ENCODE measurements at places on chromosomes 13 and 19.

DNA sequence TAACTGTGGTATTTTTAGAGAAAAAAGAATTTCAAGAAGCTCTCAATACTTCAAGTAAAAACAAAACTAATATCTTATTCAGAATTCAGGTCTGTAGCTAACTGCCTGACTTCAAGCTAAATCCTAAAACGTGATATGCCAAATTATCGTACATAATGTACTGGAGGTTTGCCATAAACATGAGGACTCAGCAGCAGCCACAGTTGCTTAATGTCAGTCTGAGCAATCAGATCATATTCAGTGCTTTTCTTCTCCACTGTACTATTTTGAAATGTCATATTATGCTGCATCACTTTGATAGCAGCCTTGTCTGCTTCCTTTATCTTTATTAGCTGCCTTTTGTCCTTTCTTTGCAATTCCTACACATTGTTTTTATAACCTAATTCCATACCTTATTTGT is 265.1 kb upstream of the EDNRB start:
- DNase-seq, result no peak

GRCh38 chr13:93535251-93535650 is 308.6 kb downstream of the GPC6 start:
- DNase-seq, result no peak

DNA sequence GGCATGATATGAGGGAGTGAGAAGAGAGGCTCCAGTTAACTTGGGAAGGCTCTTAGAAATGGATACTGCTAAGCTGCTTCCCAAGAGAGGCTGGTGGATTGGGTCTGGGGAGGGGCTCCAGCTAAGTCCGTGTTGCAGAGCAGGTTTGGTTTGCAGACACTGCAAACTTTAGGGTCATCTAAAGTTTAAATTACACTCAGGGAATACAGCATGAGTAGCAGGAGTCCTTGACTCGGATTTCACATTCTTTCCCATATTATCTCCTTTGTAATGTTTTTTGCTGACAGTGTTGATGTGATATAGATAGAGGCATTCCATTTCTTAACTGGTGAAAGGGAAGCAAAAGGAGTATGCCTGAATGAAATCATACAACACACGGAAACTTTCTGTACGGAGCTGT is 31.9 kb downstream of the SGCG start:
- DNase-seq, result no peak

DNA sequence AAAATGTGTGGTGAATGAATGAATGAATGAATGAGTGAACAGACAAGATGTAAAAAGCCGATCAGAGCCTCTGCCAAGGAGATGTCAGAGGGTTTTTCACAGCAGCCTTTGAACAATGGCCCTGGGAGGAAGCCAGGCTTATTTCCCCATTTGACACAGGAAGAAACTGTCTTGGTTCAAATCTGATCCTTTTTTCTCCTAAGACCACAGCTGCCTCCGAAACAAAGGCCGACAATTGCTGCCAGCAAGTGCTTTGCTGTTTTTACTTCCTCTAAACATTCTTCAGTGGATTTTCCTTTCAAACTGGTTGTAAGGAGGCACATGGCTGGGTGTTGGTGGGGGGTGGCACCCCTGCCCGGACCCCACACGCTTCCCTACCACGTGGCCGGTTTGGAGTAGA is 44.2 kb upstream of the HOMER3 start:
- no peak for DNase-seq

DNA sequence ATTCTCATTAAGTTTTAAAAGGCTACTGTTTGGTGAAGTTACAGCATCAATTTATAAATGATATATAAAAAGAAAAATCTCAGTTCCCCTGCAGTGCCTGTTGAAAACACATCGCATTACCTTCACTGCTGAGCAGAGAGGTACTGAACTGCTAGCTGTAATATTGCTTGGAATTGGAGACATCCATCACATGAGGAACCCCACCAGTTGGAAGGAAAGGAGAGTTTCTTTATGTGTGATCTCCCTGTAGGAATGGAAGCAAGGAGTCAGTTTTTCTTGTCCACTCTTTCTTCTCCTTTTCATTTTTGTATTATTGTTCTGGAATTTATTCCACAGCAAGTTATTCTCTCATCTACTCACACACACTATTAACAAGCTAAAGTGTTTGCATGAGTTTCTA is 1586.0 kb upstream of the PRR20A start:
- DNase-seq, result no peak

DNA sequence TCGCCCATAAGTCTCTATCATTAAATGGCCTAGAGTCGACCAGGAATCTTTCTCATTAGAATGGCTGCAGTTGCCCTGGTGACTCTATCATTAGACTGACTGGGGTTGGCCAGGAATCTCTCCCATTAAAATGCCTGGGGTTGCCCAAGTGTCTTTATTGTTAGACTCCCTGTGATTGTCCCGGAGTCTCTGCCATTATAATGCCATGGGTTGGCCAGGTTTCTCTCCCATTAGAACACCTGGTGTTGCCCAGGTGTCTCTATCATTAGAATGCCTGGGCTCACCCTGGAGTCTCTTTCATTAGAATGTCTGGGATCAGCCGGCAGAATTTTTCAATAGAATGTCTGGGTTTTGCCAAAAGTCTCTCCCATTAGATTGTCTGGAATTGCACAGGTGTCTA is 1459.3 kb downstream of the UQCRFS1 start:
- DNase-seq, result no peak

Data from activated CD8-positive, alpha-beta memory T cell treated with anti-CD3 and anti-CD28 coated beads for 4 hours (primary cell).